ENCODE measurements at places on chromosomes 2 and 18.
A peak's percentile ranks its signal among the peaks of the same experiment; 100 is the strongest.

DNA sequence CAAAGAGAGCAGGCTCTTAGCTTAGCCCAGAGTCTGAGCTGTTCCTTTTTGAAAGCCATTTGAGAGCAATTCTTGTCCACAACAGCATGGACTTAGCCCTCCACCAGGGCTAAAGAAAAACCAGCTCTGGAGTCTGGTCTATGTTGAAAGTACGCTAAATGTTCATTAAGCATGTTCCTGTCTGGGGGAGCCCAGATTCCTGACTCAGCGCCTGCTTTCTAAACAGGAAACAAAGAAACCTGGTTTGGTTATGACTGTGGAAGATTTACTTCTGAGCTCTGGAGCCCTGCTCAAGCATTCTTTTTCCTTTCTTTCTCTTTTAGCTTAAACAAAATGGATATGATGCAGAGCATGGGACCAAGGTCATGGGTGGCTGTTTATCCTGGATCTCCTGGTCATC lies 279.8 kb downstream of the RBM43 start:
- no peak for DNase-seq

- DNase-seq = no peak
Measured at GRCh38 chr18:24053211-24053610, 38.7 kb downstream of the TTC39C start.

DNA sequence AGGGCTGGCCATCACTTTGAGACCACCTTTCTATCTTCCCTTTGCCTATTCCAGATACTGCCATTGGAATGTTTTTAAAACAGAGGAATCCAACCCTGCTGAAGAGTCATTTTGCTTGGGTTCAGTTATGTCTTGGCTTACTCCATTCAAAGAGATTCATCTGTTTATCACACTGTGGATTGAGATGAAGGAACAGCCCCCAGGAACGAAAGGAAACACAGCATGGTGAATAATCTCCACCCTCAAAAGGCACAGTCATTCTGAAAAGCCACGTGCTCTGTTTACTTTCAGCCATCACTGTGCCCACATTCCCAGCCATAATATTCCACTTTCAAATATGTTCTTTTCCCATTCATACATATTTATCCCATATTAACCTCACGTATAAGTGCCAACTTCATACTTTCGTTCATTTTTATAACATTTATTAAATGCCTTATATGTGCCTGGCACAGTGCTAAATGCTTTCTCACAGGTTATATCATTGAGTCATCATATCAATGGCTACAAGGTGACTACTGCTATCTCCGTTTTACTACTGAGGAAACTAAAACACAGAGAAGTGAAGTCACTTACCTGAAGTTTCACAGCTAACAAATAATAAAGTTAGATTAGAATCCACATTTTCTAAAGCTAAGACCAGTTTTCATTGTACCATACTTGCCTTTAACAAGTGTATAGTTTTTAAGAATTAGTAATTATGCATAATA lies 143.6 kb downstream of the OSR1 start:
- no peak for DNase-seq

DNA sequence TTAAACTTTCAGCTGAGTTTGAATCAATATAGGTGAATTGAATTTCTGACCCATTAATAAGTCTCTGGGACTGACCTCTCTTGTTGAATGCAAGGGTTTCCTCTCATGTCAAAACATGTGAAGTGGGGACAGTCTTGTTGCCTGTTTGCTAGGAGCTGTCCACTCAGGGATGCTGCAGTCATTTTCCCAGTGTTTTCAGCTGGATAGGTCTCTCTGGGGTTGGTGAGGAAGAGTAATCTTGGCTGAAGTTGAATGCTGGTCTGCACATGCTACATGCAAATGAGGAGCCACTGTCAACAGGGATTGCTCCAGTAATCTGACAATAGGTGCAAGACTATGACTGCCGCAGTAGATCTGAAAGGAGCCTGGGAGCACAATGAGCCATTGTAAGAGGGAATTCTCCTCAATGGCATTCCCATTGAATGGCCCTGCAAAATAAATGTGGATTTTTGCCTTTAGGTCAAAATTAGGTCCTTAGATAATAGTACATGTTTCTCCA lies 34.1 kb upstream of the IL1RL1 start:
- no peak for DNase-seq

GRCh38 chr18:8003878-8004675 lies 437.0 kb downstream of the PTPRM start:
- no peak for DNase-seq

DNA sequence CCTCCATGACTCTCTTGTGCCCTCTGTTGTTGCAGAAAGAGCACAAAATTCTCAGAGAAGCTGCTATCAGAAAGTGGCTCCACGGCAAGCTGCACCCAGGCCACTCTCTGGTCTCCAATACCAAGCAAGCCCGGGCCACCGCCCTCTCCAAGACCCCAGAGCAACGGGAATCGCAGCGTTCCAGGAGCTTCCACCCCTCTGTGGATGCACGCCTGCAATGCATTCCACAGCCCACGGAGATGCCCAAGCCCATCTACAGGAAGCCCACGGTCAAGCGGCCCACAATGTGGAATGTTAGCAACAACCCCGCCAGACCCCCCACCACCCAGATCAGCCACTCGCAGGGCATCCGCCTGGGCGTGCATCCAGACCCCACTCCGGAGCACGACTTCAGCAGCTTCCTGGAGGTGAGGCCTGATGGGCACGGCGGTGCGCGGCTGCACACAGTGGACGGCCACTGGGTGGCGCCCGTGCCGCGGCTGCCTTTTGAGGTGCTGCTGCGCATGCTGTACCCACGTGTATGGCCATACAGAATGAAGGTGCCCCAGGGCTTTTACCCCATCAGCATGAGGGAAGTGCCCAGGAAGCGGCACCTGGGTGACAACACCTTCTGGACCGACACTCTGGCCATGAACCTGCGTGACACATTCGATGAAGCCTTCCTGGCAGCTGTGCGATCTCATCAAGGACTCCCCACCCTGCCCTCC lies 6.3 kb downstream of the ANKRD53 start:
- peak; percentile 60 for DNase-seq

- DNase-seq = no peak
Measured at GRCh38 chr18:36095936-36096519, 28.7 kb upstream of the RPRD1A start.

DNA sequence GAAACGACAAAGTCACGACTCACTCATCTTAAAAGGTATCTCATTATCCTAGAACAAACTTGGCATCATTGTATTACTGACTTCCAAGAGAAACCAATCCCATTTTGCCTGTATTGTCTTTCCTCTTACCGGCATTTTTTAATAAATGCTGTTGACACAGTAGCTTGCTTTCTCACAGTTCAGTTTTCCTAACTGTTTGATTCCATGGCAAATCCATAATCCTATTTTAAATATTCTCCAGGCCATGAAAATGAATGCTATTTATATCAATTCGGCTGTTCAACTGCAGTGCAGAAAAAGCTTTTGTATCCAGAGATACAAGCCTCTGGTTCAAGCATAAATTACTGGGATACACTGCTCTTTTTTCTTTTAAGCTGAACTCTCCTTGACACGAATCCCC lies 1241.9 kb downstream of the DPP10 start:
- DNase-seq = no peak

- no peak for DNase-seq
Measured at GRCh38 chr18:22841840-22842239, 91.3 kb upstream of the RBBP8 start.

GRCh38 chr18:65547046-65547445 lies 203.8 kb upstream of the CDH7 start:
- DNase-seq = no peak

GRCh38 chr2:29487967-29488555 lies 372.8 kb downstream of the CLIP4 start:
- no peak for DNase-seq

- no peak for DNase-seq
Measured at GRCh38 chr2:65121-65520, 18.8 kb upstream of the FAM110C start.

DNA sequence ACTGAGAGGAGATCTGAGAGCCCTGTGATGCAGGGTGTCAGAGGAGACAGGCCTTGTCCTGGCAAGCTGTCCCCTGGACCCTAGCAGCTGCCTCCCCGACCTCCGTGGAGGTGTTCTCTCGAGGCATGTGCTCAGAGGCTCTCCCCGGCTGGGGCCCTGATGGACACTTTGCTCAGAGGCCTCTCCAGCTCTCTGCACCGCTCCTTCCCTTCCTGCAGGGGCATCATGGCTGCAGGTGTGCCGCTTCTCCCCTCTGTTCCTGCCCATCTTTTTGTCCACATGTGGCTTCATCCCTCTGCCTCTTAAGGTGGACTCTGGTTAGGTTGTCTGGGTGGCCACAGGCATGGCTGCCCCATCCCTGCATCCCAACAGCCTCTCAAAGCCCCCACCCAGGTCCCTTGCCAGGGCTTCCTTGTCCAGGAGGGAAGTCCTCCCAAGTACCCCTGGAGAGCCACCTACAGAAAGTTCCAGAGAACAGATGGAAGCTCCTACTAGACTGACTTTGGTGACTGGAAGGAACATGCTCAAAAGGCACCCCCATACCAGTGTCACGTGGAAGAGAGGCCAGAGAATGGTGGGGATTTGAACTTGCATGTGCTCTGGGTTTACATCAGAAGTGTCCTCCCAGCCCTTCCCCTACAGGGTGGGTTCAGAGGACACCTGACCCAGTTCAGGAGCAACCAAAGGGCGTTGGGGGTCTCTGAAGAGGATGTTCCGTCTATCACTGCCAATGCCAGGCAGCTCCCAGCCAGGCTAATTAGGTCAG lies 120.4 kb downstream of the KLHL29 start:
- no peak for DNase-seq

- DNase-seq = no peak
Measured at GRCh38 chr2:235383272-235383843, 110.5 kb upstream of the AGAP1 start.

- no peak for DNase-seq
Measured at GRCh38 chr2:41686156-41686555, 361.7 kb upstream of the PKDCC start.

- DNase-seq = no peak
Measured at GRCh38 chr2:218962859-218963492, 3.5 kb downstream of the CDK5R2 start.

- DNase-seq = no peak
Measured at GRCh38 chr2:53843595-53843994, 16.2 kb downstream of the GPR75 start.

- DNase-seq = no peak
Measured at GRCh38 chr2:23107327-23107941, 277.5 kb upstream of the KLHL29 start.

GRCh38 chr2:226623587-226624368 lies 175.8 kb downstream of the IRS1 start:
- DNase-seq = no peak

DNA sequence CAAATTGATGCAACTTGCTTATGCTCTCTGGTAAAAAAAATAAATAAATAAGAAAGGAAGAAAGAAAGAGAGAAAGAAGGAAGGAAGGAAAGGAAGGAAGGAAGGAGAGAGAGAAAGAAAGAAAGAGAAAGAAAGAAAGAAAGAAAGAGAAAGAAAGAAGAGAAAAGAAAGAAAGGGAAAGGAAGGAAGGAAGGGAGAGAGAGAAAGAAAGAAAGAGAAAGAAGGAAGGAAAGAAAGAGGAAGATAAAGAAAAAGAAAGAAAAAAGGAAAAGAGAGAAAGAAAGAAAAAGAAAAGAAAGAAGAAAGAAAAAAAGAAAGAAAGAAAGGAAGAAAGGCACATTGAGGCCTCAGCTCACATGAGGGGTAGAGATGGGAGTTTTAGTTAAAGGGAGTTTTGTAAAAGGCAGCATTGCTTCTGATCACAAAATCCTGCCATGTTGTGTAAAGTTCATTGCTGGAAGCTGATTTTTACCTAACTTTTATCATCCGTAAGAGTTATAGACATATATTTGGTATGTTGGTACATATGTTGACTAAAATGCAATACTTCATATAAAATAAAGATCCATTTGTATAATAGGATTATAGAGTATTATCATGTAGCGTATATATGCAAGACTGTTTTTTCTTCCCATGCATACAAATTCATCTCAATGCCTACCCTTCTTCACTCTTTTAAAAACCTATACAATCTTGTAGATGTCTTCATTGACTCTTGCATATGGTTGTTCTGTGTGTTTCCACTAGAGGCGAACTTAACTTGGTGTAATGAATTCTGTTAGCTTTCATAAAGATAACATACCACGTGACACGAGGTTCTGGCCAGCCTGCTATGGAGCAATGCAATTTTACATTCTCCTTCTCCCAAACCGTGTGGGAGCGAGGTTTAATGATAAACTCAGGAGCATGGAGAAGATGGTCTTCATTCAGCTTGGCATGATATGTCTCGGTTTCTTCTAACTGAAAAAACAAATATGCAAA lies 32.8 kb downstream of the MYOM1 start:
- DNase-seq = no peak

DNA sequence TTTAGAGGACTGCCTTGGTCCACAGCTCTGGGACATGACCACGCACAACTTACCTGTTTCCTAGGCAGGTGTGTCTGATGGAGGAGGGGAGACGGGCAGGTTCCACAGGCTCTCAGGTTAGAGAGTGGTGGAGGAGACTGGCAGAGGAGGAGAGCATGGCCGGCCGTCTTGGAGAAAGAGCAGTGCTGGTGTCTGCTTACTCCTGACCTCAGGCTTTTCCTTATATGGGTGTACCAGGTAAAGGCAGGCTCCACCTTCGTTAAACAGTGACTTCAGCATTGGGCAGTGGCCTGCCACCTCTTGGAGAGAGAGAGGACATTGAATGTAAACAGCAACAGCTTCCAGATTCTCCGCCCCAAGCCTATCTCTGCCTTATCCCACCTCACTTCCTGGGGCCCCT lies at the start of gene CAPN13:
CAPN13 (minus strand) TSS at position 198 of the 400 bp plus-strand sequence. CDS start 20,121 bp downstream, outside the sequence.
- no peak for DNase-seq

DNA sequence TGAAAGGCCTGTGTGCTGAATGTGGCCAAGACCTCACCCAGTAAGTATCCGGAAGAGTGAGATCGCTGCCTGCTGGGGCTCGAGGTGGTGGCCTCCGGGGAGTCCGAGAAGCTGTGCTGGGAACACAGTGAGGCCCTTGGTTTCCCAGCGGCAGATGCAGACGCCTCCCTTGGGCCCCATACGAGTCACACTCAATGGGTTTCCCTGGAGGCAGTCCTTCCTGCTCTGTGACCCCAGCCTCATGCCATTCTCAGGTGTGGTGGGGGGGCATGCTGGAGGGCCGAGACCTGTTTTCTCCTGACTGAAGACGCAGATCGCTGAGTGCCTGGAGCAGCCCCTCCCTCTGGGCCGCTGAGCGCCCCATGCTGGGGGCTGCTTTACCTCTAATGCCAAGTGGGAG lies 15.7 kb downstream of the CTDP1 start:
- no peak for DNase-seq

- DNase-seq = no peak
Measured at GRCh38 chr2:215528555-215528954, 92.7 kb upstream of the FN1 start.

DNA sequence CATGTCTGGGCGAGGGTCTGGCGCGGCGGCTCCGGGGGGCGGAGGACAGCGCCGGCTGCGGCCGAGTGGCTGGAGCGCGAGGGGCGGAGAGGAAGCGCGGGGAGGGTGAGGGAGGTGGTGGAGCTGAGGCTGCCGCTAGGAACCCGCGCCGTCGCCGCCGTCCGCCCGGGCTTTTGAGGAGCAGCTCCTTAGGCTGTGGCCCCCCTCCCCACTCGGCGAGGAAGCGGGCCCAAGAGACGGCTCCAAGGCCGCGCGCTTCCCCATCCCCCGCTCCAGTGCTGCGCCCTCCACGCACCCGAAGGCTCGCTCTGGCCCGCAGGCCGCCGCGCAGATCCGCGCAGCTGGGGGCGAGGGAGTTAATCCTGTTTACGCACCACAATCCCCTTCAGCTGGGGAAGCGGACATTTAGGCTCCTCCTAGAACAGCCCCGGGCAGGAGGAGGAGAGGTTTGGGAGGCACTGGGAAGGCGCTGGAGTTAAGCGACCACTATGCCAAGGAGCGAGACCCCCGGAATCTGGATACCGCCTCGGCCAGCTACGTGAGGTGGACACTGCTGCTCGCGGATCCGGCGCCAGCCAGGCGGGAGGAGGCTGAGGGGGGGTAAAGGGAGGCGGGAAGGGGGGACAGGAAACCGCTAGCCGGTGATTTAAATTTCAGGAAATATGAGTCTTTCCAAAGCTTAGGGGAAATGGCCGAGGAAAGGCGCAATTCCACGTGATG lies at the start of gene CNRIP1:
CNRIP1 (minus strand) TSS at position 552 of the 720 bp plus-strand sequence; CDS start at position 3, 549 bp downstream.
- no peak for DNase-seq

All from stimulated activated CD8-positive, alpha-beta memory T cell treated with anti-CD3 and anti-CD28 coated beads, Interleukin-4, amount 100 ng/mL, for 1 hour (primary cell).